ENCODE measurements at places on chromosomes 16 and 17.
A peak's percentile ranks its signal among the peaks of the same experiment; 100 is the strongest.

DNA sequence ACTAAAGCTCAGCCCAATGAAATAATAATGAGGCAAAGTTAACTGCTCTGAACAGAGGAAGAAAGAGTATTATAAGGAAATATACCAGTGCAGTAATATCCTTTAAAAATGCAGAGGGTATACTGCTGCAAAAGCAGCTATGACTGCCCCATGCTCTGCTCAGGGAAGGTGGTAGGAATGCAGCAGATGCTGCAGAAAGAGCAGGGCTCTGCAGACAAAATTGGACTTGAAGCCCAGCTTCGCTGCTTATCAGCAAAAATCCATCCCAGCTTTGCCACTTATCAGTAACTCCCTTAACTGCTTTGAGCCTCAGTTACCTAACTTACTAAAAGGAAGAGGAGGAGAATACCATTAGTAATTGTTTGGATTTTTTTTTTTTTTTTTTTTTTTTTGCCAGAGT is 533.8 kb upstream of the CDH5 start:
- DNase-seq, result no peak

DNA sequence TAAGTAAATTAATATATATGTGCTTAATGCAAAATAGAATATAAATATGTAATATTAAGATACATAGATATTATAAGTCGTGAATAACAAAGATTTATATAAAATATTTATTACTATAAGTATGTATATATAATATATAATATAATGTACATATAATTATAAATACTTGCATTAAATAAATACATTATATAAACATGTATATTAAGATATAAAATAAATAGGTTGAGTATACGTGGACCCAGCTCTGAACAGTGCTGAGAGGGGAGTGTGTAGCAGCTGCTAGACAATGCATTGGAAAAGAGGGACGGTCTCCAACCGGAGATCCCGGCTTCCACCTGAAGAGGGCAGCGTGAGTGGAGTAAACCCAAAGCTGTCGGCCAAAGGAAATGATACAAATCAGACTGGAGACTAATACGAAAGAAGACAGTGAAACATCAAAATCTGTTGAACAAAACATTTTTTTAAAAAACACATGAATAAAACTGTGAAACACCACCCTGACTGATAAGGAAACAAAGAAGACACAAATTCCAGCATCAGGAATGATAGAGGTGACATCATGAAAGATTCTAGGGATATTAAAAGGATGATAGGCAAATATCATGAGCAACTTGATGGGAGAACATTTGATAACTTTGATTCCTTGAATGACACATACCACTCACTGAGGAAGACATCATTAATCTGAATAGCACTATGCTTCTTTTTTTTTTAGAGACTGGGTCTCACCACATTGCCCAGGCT is 125.4 kb upstream of the CHMP6 start:
- peak; percentile 61 for DNase-seq

GRCh38 chr16:50671644-50672260 is 9.4 kb downstream of the SNX20 start:
- peak; percentile 61 for DNase-seq

DNA sequence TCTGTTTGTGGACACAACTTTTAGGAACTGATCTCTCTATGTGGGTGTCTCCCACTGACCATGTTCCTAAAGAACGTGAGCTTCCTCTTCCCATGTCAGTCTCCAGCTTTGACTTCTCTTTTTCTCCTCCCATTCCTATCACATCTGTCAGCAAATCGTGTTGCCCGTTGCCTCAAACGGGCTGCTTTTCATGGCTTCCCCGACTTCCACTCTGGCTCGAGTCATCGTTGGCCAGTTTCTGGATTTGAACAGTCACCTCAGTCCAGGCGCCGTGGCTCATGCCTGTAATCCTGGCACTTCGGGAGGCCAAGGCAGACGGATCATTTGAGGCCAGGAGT is 5.4 kb downstream of the ABCC1 start:
- no peak for DNase-seq

DNA sequence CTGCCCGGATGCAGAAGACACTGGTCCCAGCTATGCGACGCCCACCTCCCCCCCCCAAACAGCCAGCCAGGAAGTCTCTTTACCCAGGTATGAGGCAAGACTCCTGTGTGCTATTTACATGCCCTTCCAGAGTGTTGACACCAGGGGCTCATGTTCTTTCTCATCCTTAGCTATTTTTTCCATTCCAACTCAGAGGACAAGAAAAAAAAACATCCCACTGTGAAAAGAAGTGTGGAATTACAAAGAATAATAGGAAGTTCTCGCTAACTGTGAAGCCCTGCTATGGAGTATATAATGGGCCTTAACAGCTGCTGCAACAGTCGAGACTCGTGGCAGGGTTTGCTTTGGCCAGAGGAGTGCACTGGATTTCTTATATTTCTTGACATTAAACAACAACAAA is 584.9 kb downstream of the CDH13 start:
- no peak for DNase-seq

DNA sequence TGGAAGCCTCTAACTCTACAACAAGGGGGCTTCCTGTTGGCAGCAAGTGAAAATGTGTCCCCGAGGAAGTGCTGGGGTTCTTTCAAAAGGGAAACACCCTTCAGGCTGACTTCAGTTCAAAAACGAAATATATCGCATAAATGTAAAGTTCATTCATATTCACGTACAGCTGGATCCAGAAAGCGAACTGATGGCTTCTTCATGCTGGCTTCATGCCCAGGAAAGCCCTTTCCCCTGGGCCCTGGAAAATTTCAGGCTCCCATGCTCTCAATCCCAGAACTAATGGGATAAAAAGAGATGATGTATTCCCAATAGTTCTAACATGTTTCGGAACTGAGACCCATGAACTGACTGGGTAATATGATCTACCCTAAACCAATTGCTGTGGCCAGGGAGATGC is 104.7 kb upstream of the CDH13 start:
- no peak for DNase-seq

DNA sequence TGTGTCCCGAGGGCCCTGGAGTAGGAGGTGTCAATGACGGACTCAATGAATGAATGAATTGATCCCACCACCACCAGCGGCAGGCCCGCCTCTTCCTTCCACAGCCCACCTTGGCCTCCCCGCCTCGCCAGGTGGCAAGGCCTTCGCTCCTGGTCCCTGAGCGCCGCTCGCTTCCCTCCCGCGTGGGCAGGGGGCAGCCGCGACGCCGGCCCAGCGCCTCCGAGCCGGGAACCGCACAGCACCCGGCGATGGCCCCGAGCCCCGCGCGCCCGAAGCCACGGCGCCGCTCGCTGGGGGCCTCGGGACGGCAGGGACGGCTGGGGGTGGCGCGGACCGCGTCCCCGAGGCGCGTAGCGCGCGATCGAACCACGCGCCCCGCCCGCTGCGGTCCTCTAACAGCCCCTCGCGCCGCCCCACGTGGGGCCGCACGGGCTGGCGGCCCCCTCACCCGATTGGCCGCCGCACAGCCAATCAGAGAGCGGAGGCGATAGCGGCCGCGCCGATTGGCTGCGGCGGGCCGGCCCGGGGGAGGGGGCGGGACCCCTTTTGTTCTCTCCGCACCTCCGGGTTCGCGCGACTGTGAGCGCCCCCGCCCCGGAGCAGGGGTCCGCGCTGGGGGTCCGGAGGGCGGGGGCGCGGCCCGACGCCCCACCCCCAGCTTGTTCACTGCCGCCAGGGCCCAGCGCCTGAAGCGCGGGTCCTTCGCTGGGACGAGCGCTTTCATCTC is 31.4 kb downstream of the ACTG1 start:
- DNase-seq, result peak; percentile 80

DNA sequence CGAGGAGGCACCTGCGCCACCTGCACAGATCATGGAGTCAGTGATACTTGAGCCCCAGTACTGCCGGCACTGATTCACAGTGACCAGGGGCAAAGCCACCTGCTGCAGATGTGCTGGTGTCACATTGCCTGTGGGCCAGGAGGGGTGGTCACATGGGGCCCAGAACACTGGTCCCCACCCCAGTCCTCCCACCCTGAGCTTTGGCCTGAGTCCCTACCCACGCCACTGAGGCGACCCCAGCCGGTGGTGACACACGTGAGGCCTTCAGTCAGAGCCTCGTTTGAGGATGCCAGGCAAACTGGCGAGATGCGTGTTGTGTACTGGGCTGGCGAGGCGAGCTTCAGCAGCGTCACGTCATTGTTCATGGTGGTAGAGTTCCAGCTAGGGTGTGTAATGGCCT is 1.5 kb downstream of the CTRL start:
- DNase-seq, result no peak

GRCh38 chr16:337437-337836 is 15.1 kb downstream of the AXIN1 start:
- DNase-seq, result no peak

GRCh38 chr17:67283731-67284516 is 38.9 kb upstream of the HELZ start:
- DNase-seq, result no peak

DNA sequence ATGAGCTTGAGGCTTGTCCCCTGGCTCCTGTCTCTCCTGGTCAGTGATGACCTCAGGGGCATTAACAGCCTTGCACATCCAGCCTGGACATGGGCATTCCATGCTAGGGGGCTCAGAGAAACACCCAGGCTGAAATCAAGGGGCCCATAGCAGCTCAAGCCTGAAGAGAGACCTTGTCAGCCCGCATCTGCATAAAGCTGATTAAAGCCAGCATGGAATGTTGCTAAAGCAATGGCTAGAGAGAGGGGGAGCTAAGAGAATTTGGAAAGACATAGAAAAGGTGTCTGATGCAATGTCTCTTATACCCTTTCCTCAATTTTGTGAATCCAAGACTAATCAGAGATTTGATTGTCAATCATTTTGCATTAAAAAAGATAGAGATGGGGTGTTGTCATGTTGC is 51.4 kb upstream of the WSCD1 start:
- DNase-seq, result no peak

DNA sequence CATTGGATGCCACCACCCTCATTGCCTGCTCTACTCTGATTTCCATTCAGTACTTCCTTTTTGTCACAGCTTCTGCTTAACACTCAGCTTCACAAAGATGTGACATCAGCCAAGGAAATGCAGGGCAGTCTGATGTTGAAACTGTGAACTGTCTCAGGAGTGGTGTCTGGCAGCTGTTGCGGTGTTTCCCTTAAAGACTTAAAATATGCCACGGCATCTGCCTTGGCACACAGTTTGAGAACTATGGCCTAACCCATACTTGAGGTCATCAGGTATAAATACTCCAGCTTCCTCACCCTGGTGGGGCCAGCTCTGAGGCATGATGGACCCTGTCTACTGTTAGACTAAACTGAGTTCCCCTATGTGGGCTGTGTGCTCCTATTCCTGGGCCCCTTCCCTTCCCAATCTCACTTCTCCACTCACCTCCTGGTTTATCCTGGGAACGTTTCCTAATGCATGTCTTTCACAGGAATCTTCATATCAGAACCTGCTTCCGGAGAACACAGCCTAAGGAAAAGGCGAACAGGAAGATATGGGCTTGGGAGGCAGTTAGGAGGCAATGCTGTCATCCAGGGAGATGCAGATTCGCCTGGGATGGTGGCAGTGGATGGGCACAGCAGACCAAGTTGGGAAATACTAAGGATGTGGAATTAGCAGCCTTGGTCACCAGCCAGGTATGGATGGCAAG is 96.5 kb downstream of the WSCD1 start:
- no peak for DNase-seq

DNA sequence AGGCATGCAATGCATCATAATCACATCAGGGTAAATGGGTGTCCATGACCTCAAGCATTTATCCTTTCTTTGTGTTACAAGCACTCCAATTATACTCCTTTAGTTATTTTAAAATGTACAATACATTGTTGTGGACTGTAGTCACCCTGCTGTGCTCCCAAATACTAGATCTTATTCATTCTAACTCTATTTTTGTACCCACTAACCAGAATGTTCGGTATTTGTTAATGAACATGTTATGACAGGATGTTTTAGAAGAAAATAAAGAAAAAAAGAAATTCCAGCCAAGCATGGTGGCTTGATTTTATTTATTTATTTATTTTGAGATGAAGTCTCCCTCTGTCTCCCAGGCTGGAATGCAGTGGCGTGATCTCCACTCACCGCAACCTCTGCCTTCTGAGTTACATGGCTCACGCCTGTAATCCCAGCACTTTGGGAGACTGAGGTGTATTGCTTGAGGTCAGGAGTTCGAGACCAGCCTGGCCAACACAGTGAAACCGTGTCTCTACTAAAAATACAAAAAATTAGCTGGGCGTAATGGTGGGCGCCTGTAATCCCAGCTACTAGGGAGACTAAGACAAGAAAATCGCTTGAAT is 1.8 kb upstream of the NDE1 start:
- no peak for DNase-seq

DNA sequence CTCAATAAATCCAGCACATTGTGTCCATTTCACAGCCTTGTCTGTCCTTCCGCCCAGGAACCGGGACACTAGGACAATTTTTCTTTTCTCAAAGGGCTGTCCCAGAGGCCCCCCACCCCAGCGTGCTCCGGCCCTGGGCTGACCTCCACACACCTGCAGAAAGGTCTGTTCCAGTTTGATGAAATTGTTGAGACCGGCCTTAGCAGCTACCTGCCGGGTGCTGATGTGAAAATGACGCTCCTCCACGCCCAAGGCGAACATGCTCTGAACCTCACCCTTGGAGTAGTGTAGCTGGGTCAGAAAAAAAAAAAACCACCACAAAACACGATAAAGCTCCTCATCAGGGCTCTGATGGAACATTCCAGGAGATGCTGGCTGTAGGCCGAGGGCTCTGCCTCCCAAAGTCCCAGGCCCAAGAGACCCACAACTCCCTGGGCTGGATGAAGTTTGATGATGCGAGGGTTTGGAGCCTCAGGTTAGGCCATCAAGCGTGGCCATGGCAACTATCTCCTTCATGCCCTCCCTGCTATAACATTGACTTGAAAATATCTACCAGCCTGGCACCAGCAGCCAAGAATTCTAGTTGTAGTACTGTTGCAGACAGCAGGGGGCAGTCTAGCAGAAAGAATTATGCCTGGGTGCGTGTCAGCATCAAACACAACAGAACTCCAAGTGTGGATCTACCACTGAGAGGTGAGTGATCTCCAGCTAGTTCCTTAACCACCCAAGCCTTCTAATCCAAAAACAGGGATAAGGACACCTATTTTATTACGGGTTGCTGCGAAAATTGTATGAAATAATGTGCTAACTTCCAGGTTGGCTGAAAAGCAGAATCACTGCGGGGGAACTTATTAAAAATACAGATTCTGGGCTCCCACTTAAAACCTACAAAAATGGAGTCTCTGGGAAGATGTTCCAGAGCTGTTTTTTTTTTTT is 62.1 kb downstream of the RMI2 start:
- peak; percentile 60 for DNase-seq

GRCh38 chr17:1697681-1698080 is 12.5 kb downstream of the TLCD2 start:
- no peak for DNase-seq

- peak; percentile 73 for DNase-seq
These were observed 12.8 kb upstream of the PRR14 start for GRCh38 chr16:30637944-30638343.

Data from AML-193 (cell line).